ENCODE measurements at places on chromosomes 13 and 19.

GRCh38 chr19:2186071-2186846 lies 22.5 kb downstream of the DOT1L start:
- no peak for DNase-seq

DNA sequence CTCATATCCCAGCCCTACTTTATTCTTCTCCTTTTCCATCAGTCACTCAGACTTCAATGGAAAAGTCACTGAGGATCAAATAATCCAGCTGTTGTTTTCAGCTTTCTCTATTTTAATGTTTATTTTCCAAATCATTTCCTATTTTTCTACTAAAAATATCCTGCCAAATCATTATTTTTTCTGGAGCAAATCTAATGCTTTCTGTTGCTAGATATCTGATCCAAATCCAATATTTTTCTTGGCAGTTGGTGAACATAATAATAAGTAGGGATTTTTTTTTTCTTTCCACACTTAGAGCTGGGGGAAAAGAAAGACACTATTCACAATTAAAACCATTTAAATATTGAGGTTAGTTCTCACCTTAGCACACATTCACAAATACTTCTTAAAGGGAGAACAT lies 656.1 kb downstream of the DACH1 start:
- DNase-seq = no peak

- DNase-seq = no peak
These were observed 125.4 kb upstream of the ABCC4 start for GRCh38 chr13:95426631-95427030.

GRCh38 chr13:28532388-28533124 lies 37.6 kb upstream of the FLT1 start:
- peak; percentile 14 for DNase-seq

- DNase-seq = peak; percentile 76
These were observed 186.2 kb downstream of the USP12 start for GRCh38 chr13:26985285-26985878.

DNA sequence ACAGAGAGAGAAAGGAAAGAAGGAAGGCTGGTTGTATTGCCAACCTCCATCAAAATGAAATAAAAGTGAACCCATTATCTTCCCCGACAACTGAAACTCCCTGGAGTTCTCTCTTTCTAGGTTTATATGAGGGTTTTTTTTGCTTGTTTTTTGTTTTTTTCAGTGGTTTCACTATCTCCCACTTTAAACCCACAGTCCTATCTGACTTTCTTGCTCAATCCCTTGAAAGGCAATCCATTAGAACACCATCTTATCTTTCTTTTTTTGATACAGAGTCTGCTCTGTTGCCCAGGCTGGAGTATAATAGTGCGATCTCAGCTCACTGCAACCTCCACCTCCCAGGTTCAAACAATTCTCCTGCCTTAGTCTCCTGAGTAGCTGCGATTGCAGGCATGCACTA lies 158.0 kb upstream of the MIR17HG start:
- DNase-seq = no peak

- no peak for DNase-seq
These were observed 35.0 kb upstream of the MATK start for GRCh38 chr19:3821156-3821555.

DNA sequence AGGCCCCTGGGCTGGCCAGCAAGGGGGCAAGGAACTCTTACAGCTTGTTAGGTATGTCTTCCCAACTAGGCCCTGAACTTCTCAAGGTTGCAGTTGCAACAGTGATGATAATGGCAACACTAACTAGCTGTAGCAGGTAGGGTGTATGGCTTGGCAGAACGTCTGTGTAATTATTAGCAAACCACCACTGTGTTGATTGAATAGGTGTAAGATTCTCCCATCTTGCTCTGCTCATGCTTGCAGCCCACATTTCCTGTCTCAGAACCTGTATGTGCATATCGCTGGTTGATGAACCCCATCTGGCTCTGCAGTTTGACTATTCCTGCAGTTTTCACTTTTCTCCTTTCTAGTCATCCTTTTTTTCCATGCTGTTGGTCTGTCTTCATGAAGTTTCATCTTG lies 178.8 kb downstream of the KATNAL1 start:
- DNase-seq = no peak

DNA sequence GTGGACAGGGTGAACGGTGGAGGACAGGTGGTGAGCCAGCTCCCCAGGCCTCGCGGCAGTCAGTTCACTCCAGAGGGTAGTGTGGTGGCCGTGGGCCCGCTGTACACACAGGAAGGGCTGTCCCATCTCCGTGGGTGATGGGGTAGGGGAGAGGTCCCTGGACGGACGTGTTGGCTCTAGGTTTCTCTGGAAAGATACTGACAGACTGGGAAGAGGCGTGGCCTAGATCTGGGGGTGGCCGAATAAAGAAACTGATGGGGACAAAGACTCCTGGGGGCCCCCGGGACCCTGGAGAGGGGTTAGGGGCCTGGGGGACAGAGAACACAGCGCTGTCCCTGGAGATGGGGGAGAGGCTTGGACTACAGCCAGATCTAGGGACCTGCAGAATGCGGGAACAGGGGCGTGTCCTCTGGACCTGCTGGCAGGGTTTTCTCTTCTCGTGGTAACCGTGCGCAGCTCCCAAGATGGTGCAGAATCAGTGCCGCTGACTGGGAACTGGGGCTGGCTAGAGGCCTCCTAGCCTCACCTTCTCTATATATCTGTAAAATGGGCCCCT lies 4.0 kb upstream of the PRAM1 start:
- no peak for DNase-seq

- no peak for DNase-seq
These were observed 65.1 kb downstream of the ZNF823 start for GRCh38 chr19:11673608-11674041.

GRCh38 chr19:38658462-38659306 lies 11.2 kb downstream of the ACTN4 start:
- DNase-seq = no peak

DNA sequence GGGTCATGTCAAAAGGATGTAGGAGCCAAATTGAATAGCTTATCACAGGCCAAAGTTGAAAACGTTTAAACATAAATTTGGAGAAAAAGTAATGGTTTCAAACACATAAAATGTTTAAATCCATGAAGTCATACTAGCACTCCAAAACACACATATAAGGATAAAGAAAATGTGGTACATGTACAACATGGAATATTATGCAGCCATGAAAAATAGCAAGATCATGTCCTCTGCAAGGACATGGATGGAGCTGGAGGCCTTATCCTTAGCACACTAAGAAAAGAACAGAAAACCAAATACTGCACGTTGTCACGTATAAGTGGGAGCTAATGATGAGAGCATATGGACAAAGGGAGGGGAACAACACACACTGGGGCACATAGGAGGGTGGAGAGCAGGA lies 911.7 kb upstream of the PCDH20 start:
- no peak for DNase-seq

GRCh38 chr13:60211548-60211947 lies 47.8 kb upstream of the DIAPH3 start:
- DNase-seq = no peak

DNA sequence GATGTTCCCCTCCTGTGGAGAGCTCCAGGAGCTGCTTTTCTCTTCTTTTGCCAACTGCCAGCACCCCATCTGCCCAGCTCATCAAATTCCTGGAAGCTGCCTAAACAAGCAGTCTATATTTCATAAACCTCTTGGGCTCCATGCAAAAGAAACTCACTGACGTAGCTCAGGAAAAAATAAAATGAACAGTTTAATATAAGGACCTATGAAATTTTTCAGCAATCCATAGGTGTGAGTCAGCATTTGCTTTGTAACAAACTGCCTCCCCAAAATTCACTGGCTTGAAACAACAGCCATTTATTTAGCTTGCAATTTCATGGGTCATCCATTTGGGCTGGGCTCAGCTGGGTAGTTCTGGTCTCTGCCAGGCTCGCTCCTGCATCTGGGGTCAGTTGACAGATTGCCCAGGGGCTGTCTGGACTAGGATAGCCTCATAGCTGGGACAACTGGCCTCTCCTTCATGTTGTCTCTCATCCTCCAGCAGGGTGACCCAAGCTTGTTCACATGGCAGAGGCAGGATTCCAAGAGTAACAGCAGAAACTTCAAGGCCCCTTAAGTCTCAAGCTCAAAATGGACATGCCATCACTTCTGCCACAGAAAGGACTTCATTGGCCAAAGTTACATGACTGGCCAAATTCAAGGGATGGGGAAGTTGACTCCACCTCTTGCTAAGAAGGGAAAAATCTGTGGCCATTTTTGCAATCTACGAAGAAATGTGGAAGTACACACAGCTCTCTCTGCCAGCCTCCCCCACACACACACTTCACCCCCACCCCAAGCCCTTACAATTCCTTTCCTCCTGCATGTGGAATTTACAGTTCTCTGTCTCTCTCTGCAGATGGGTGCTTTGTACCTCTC lies 7.9 kb upstream of the PVR start:
- DNase-seq = peak; percentile 83

GRCh38 chr19:7682175-7682855 lies 1.7 kb downstream of the TRAPPC5 start:
- no peak for DNase-seq

DNA sequence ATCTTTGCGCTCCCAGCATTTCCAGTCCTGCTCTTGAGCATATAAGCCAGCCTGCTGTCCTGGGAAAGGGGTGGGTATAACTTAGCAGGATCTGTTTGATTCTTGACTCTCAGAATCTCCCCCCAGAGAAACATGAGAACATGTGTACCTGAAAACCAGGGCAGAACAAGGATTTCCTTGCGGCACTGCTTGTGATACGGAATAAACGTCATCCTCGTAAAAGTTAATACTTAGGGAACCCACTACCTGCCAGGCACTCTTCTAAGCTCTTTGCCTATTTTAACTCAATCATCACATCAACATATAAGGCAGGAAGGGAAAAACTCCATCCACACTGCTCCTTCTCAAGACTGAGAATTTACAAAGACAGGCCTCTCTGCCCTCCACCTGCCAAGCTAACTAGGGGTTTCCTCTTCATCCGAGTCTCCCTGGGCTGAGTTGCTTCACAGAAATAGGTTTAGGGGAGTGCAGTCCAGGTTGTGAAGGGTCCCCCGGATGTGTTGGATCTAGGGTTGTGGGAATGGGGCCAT lies 1.1 kb downstream of the ZNF653 start:
- DNase-seq = no peak

DNA sequence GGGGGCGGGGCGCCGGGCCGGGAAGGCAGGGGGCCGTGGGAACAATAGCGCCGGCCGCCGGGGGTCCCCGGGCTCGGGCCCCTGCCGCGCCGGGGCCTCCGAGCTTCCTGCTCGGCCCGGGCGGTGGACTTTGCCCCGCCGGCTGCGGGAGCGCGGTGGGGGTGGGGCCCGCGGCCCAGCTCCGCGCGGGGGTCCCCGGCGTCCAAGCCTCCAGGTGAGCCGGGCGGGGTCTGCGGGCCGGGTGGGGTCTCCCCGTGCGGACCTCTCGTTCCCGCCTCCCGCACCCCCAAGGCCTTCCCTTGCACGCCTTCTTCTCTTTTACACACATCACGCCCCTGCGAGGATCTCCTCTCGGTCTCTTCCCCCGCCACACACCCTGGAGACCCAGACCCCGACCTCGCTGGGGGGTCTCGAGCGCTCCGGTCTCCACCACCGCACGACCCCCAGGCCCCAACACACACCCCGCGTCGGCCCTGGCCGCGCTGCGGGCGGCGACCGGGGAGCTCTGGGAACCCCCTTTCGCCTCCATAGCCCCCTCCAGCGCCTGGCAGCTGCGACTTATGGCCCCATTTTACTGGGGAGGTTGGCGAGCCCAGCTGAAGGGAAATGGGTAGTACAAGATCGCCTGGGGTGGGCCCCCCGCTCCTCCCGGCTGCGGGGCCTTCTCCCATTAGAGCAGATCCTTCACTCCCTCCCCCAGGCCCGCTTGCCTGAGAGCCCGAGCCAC lies 711 bp downstream of the CAMSAP3 start:
- DNase-seq = no peak

DNA sequence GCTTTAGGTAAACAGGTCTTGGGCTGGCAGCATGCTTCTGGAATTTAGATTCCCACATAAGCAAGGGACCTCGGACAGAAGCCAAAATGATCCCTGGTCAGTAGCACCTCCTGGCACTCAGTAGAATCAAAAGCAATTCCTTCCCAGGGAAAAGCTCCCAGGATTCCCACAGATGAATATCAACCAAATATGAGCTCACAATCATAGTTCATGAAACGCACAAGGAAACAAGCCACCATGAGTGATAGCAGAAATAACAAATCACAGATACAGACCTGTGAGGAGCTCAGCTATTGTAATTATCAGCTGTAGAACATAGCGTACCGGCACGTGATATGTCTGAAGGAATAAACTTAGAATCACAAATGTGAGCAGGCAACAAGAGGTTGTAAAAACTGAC lies 21.8 kb upstream of the PLAUR start:
- no peak for DNase-seq

GRCh38 chr19:966485-967088 lies 17.6 kb upstream of the WDR18 start:
- DNase-seq = no peak

- no peak for DNase-seq
These were observed 258.7 kb upstream of the EDNRB start for GRCh38 chr13:78177306-78177705.

DNA sequence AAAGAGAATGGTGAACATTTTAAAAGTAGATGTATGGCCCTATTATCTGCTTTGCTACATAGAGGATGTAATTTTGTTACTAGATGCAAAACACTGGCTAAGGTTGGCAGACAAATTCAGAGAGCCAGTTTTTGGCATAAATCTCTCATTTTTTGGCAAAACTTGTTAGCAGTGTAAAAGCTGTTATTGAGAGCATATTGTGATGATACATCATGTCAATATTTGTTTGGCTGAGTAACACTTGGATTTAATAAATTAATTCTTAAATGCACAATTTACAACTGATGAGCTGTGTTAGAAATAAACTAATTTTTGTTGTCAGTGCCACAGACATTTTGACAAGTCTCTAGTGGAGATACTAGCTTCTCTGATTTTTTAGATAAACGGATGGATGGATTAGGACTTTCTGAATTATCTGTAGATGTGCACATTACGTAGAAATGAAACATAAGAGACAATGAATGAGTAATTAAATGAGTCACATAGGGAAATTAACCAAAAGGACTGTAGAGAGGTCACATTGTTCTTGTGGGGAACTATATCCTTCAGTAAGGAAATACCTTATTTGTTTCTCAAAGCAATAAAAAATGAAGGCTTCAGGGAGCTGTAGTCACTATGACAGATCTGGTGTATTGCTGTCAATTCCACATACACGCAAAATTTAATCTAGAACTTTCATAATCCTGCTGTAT lies 17.4 kb downstream of the UFM1 start:
- no peak for DNase-seq

DNA sequence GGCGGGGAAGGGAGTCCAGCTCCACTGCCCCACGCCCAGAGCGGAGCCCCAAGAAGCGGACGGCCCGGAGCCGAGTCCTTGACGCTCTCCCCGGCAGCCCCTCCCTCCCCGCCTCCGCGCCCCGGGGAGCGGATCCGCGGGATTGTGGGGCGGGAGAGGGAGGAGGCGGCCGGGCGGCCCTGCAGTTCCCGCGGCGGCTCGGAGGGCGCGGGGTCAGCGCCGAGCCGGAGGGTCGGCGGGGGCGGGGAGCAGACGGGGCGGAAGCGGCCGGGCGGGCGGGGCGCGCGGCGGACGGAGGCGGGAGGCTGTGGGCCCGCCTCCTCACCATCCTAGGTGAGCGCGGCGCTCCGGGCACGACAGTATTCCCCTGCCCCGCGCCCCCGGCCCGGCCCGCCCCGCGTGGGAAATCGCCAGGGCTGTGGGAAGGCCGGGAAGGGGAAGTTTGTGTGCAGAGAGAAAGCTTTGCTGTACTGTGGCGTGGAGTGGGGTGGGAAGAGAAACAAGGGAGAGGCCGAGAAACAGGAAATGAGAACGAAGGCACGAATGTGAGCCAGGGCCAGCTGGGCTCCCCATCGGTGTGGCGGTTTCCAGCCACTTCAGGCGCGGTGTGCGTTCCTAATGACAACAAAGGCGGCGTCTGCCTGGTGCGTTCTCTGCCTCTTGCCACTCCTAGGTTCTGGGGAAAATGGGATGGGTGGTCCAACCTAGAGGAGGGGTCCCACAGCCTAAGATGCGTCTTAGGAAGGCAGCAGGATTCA lies 1.3 kb upstream of the KLF12 start:
- no peak for DNase-seq
